Osteocyte (in vitro differentiated cells): ENCODE measurements at places on chromosomes 6 and 20. TPM values are rescaled to one million over a fixed set of nuclear protein-coding genes. Genes with fewer than 3 reads are reported as not detected.

DNA sequence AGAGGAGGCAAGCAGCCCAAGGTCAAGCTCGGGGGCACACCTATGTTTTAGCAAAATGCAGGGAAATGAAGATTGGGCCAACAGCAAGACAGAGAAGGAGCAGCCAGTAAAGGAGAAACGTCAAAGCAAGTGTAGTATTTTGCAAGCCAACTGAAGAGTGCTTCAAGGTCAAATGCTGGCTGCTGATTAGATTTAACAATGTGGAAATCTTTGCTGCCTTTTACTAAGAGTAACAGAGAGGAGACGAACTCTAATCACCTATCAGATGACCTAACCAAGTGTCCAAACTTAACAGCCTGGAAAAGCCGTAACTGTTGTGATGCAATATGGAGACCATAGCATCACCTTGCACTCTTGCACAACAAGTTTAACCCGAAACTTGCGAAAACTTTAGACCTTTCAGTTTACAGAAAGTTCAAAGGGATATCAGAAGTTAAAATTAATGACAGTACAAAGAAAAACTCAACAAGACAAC, 30.4 kb downstream of the AKIRIN2 start:
- DNase-seq, result no peak

AARS2 gene
- total RNA-seq, result 13.2 and 13.3 TPM in 2 replicates

PRR18 gene
- not detected in 2 replicates for total RNA-seq

TAGAP gene
- not detected in 2 replicates for total RNA-seq

SLC52A3 gene
- total RNA-seq, result not detected in 2 replicates

DNA sequence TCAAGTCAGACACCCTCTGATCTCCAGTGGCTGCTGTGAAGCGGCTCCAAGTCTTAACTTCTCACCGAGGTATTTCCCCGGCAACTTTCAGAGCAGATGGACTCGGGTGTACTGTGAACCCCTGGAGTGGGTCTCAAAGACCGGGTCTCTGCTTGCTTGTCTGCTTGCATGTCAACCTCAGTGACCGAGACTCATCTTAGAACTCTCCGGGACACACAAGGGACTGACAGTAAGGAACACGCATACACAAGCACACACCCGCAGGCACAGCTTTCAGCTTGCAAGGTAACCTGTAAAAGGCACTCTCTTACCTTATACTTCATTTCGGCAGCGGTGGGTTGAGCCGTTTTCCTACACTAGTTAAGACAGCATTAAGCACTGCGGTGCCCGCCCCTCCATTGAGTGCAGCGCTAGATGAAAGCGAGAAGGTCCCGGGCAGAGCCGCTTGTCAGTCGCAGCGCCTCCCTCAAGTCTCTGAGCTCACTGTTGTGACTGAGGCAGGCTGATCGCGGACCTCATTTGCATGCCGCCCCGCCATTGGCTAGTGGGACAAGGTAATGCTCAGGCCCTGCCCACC, at the start of gene NEDD9:
Gene NEDD9 (minus strand): TSS at position 476 of the 577 bp plus-strand sequence. CDS start 153 bp downstream, at position 323.
- peak; percentile 97 for DNase-seq

- DNase-seq, result peak; percentile 23
Measured at GRCh38 chr20:2402271-2402980, 21.7 kb downstream of the TGM6 start.

DNA sequence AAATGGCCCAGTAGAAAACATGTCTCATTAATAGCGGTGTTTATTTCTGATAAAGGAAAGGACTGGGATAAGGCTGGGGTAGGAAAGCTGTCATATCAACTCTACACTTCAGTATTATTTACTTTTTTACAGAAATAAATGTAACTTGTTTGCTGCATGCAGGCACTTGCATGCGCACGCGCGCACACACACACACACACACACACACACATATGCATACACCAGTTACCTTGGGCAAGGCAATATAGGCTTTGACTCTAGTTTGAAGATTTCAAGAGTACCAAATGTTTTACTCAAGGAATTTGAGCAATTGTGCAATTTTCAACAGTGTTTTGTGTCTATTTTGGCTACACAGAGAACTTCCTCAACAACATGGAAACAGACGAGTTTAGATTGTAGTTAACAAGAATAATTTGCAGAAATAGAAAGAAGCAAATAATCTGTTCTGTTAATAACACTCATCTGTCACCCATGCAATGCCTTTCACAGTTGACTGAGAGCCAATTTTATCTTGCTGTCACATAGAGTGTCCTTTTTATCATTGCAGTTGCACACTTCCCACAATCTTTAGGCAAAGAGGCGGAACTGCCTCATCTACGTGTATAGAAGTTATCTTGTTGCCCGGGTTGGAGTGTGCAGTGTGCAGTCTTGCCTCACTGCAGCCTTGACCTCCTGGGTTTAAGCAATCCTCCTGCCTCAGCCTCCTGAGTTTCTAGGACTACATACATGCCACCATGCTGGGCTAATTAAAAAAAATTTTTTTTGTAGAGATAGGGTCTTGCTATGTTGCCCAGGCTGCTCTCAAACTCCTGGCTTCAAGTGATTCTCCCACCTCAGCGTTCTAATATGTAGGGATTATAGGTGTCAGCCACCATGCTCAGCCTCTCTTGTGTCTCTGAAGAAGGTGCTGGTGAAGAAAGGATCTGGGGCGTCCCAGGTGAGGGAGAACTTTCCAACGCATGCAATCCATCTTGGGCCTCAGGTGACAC, 74.8 kb upstream of the SHLD1 start:
- no peak for DNase-seq

- DNase-seq, result no peak
Measured at GRCh38 chr6:11778648-11779328, at the start of gene ADTRP. TSS of gene ADTRP (minus strand) at chr6:11778803. CDS start at chr6:11778759, 44 bp downstream.

LPIN3 gene
- 2.9 and 3.2 TPM in 2 replicates for total RNA-seq

GRCh38 chr6:18432180-18432579, 45.0 kb downstream of the RNF144B start:
- no peak for DNase-seq
